Activated naive CD8-positive, alpha-beta T cell treated with anti-CD3 and anti-CD28 coated beads, Interleukin-2, amount 50 U/mL, for 24 hours (primary cell): ENCODE measurements at places on chromosomes 4 and X.

DNA sequence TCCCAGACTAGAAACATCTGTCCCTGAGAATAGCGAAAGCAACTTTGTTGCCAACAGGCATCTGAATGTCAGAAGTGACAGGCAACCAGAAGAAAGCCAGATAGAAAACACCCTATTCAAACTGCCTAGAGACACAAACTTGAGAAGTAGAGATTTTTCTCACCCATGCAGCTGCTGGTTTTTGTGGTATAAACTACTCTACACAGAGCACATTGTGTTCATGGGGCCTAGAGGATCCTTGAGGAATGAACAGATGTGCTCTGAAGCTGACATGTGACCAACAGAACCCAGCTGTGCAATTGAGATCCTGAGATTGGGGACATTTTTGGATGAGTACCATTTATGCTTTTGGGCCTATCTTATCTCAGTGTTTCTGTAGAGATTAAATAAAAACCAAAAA, 63.6 kb upstream of the NRK start:
- no peak for DNase-seq

- DNase-seq = no peak
These were observed 78.7 kb upstream of the SLC7A11 start for GRCh38 chr4:138320831-138321230.

- no peak for DNase-seq
These were observed 29.3 kb downstream of the INTS12 start for GRCh38 chr4:105679186-105679585.

GRCh38 chr4:2621419-2621818, 85.0 kb downstream of the FAM193A start:
- no peak for DNase-seq

GRCh38 chrX:118179718-118180117, 63.1 kb upstream of the KLHL13 start:
- DNase-seq = no peak

- DNase-seq = no peak
These were observed 38.7 kb upstream of the MXD4 start for GRCh38 chr4:2300431-2301224.

DNA sequence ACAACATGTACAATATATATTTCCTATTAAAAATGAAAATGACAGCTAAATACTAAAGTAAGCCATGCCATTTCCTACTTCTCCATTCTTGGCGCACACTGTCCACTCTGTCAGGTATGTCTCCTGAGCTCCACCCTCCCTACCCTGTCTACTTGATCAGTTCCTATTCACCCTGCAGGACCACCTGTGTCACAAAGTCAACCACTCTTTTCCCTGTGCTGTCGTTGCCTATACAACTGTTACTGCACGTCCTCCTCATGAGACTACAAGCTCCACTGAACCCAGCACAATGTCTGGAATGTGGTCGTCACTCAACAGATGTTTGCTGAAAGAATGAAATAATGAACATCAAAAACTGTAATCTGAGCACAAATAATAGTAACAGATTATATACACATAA, 54.9 kb downstream of the SLC9A7 start:
- DNase-seq = no peak

GRCh38 chr4:71807469-71807868, 23.6 kb upstream of the GC start:
- no peak for DNase-seq

GRCh38 chrX:148658115-148658730, 157.8 kb downstream of the AFF2 start:
- no peak for DNase-seq

GRCh38 chrX:2572740-2573139, 72.0 kb upstream of the DHRSX start:
- no peak for DNase-seq

- no peak for DNase-seq
These were observed 45.0 kb upstream of the TNIP3 start for GRCh38 chr4:121209171-121209570.

DNA sequence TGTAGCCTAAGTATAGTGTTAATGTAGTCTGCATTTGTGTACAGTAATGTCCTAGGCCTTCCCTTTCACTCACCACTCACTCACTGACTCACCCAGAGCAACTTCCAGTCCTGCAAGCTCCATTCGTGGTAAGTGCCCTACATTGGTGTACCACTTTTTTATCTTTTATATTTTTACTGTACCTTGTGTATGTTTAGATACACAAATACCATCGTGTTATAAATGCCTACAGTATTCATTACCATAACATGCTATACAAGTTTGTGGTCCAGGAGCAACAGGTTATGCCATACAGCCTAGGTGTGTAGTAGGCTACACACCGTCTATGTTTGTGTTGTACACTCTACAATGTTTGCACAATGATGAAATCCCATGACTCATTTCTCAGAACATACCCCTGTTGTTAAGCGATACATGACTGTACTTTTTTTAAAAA, 15.4 kb downstream of the TSPAN5 start:
- no peak for DNase-seq

DNA sequence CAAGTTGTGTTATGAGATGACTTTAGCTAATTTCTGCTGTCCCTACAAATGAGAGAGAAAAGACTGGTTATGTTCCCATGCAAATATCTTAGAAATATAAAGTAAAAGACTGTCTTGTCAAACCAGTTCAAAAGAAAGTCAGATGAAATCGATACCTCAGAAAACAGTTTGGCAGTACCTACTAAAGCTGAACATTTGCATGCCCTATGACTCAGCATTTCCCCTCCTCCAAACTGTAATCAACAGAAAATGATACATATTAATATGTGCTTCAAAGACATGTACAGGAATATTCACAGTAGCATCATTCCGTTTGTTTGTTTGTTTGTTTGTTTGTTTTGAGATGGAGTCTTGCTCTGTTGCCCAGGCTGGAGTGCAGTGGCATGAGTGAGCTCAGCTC, 90.3 kb downstream of the ARX start:
- no peak for DNase-seq

DNA sequence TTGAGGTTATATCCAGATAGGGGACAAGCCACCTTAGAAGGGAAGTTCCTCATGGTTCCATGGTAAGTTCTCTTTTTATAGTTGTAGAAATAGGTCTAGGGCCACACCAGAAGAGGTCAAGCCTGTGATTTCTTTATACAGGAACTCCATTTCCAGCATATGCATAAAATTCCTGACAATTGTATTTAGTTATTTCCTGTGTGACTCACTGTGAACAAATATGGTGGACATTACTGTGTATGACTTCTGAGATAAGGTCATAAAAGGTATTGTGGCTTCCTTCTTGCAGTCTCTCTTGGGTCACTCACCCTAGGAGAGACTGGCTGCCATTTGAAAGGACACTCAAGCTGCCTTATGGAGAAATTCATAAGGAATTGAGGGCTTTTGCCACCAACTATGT, 2.2 kb upstream of the C4orf36 start:
- DNase-seq = no peak

DNA sequence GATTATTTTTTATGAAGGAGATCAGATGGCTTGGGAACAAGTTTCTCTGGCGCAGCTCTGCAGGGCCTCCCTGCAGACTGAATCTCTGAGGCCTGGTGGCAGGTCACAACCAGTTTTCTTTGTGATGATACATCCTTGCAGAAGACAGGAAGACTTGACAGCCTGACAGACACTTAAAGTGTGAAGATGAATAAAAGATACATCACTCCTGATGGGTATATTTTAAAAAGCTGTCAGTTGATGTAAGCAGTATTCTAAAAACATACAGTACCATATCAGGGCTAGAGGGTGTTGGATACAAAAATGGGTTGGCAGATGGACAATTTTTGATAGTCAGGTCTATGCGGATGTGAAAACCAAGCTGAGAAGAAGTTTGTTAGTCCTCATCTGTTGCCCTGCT, 239.5 kb downstream of the LHFPL1 start:
- DNase-seq = no peak

- peak; percentile 36 for DNase-seq
These were observed 8.7 kb downstream of the RIPPLY1 start for GRCh38 chrX:106894392-106894909.

DNA sequence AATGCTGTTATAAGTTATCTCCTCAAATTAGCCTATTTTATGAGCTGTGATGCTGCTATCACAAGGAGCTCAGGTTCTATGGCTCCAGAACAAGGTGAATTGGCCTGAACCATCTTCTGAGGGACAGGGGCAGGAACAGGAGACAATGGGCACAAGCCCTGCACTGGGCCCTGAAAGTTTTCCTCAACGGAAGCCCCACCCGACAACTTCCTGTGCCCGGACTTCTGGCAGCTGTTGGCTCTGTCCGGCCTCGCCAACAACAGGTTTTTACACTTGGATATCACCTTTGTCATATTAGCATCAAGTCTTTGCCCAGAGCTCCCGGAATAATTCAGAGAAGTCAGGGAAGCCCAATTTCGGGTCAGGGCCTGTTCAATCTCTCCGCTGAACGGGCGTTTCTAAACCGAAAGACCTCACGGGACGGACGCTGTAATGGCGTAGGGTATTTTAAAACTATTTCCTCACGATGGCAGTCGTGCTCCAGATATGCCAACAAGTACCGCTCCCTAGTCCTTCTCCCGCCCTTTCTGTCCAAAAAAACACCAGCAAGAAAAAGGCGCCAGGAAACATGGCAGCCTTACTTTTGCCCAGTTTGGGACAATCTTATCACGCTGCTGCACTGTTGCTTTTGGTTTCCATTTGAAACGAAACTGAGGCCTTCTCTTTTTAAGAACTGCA, 201.0 kb upstream of the STK26 start:
- no peak for DNase-seq
